ENCODE measurements at places on chromosomes 12 and 14.
A peak's percentile ranks its signal among the peaks of the same experiment; 100 is the strongest.

DNA sequence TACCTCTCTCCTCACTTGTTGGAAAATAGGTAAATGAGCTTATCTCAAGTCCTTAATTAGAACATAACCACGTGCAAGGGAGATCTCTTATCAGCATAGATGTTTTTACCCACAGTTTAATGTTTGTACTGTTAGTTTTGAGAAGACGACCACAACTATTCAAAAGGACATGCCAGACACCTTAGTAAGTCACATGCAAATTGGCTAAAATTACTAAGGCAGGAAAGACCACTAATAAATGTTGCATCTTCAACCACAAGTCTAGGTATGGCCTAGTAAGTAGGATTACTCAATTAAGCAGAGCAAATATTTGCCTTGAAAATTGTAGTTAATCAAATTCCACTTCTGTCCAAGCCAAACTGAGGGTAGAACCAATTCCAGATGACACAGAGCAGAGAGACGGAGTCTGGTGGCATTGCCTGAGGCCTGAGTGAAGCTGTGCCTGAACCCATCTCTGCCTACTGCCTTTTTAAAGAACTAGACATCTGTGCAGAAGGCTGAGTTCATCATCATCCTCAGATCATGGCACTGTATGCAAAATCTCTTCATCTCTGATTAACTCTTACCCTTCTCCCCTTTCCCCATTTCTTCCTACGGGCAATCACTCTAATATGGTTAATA, 29.7 kb upstream of the CHST11 start:
- DNase-seq = no peak

- DNase-seq = no peak
Measured at GRCh38 chr12:40044396-40044795, 61.5 kb downstream of the SLC2A13 start.

DNA sequence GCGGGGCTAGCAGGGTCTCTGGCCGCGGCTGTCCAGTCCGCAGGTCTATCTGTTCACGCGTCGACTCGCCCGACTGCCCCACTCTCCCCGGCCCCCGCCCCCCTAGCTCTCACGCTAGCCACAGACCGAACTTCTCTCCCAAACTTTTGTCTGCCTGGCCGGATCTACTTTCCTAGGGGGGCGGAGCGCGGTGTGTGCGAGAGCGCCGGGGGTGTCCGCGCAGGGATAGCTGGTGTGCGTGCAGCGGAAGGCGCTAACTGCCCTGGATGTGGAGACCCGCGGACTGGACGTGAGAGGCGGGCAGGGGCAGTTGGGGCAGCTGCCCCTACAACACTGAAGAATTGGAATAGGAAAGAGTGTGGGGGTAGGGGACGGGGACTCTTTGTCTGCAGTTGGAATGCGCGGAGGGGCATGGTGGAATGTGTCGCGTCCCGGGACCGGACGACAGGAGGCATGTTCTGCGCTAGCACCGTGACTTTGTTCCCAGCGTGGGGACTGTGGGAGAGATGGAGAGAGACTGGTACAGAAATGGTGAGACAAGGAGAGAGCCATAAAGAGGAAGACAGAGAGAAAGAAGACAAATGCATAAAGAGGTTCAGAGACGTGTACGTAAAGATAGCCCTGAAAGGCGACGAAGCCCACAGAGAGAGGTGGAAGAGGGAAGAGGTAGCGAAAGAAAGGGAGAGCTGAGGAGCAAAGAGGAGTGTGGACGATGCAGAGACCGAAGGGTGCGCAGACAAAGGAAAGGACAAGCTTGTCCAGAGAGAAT, at the start of gene AJUBA:
Gene AJUBA (minus strand): TSS at position 75 of the 769 bp plus-strand sequence. CDS start 285 bp downstream, outside the sequence.
- peak; percentile 71 for DNase-seq

GRCh38 chr12:75288860-75289259, 41.3 kb downstream of the CAPS2 start:
- no peak for DNase-seq

DNA sequence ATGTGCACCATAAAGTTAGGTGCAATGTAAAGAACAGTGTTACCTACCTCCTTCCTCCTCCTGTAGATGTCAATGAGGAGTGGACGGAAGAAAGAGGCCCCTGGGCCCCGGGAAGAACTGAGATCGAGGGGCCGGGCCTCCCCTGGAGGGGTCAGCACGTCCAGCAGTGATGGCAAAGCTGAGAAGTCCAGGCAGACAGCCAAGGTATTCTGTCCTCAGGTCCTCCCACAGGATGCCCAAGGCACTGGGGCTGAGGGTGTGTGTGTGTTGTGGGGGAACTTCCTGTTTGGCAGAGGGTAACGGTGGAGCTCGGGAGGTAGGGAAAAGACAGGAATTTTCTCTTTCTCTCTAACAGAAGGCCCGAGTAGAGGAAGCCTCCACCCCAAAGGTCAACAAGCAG, 6.4 kb downstream of the ATN1 start:
- DNase-seq = no peak

- no peak for DNase-seq
Measured at GRCh38 chr12:65681226-65681625, 143.1 kb upstream of the HMGA2 start.

DNA sequence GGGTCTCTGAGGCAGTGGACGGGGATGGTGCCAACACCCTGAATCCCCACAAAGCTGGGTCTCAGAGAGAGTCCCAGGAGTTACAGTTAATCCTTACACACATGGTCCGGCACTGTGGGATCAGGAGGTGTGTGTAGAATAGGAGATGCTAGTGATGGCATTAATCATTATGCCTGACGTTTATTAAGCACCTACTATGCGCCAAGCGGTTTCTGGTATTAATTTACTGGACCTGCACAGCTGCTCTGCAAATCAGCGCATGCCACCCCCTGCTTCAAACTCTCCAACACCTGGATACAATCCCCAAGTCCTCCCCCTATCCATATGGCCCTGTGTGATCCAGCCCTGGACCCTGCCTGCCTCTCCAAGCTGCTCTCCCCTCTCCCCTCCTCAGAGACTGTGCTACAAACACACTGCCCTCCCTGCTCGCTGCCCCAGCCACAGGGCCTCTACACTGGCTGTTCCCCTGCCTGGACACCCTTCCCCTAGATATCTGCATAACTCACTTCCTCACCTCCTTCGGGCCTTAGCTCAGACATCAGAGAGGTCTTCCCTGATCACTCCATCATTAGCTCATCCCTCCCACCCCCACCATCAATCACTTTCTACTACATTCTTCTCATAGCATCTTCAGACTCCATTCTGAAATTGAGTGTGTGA, 86.0 kb downstream of the RFLNA start:
- DNase-seq = no peak

DNA sequence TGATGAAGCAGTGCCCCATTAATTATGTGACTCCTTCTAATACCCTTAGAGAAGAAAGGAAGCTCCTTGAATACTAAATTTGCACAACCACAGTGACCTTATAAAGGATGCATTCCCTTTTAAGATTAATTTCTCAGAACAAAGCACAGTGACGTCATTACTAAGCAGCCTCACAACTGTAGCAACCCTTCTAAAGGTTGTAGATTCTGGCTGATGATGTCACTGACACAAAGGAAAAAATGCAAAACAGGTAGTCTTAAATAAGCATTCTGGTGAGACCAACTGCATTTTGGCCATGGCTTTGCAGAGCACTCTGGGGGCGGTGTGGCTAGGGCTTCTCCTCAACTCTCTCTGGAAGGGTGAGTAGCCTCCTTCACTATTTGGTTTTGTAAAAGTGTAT, 38.4 kb upstream of the OR4E1 start:
- DNase-seq = no peak

- no peak for DNase-seq
Measured at GRCh38 chr14:27712364-27712763, 1054.2 kb upstream of the FOXG1 start.

- DNase-seq = no peak
Measured at GRCh38 chr12:157644-158043, 56.3 kb downstream of the SLC6A12 start.

DNA sequence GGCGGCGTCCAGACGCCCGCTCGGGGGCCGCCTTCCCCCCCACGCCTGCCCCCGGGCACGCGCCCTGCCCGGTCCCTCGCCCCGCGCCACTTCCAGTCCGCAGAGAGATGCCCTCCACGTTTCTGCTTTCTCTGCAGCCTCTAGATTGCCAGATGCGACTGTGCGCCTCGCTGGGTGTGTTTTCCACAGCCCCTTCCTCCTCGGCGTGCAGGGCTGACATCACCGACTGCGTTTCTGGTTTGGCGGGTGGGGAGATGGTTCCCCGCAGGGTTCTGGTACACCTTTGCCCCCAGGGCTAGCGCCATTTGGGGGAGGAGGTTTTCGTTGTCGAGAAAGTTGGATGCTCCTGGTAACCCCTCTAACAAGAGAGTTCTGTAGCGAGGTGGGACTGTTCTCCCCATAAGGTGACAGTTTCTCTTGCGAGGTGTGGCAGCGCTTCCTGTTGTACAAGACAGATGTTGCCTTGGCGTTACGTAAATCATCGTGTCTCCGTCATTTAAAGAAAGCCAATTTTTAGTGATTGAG, 1.5 kb downstream of the CALM1 start:
- DNase-seq = peak; percentile 76

- DNase-seq = no peak
Measured at GRCh38 chr12:85641796-85642195, 194.4 kb downstream of the RASSF9 start.

- no peak for DNase-seq
Measured at GRCh38 chr14:30855345-30856037, 18.9 kb upstream of the COCH start.

- DNase-seq = no peak
Measured at GRCh38 chr14:73500360-73500759, 9.6 kb downstream of the RIOX1 start.

- DNase-seq = no peak
Measured at GRCh38 chr12:90896821-90897220, 58.2 kb downstream of the CCER1 start.

DNA sequence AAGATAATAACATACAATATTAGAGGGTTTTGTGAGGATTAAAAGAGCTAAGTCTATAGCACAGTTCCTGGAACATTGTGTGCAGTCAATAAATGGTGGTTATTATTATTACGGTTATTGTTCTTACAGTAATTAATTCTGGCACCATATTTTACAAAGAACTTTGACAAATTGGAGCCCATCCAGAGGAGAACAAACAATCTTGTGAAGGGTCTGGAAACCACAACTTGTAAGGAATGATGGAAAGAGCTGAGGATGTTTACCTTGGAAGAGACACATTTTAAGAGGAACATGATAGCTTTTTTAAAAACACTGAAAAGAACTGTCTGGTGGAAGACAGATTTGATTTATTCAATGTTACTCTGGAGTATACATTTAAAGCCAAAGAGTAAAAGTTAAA, 150.5 kb upstream of the KRR1 start:
- DNase-seq = no peak

GRCh38 chr12:59936534-59936933, 340.7 kb downstream of the SLC16A7 start:
- no peak for DNase-seq

DNA sequence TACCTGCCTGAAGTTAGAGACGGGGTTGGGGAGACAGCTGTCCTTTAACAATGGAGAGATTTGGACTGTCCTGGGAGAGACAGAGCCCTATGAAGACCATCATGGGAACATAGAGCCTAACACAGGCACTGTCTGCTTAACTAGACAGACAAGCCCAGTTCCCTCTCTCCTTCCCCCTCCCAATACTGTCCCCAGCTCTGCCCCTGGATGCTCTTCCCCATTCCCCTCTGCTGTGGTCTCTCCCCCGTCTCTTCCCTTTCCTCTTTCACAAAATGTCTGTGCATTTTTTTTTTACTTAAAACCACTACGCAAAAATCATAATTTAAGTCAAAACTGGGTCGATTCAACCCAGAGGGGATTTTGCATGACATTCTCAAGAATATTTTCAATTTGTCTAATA, 232.9 kb downstream of the CHST11 start:
- no peak for DNase-seq

GRCh38 chr12:88207921-88208620, 66.0 kb downstream of the TMTC3 start:
- no peak for DNase-seq

DNA sequence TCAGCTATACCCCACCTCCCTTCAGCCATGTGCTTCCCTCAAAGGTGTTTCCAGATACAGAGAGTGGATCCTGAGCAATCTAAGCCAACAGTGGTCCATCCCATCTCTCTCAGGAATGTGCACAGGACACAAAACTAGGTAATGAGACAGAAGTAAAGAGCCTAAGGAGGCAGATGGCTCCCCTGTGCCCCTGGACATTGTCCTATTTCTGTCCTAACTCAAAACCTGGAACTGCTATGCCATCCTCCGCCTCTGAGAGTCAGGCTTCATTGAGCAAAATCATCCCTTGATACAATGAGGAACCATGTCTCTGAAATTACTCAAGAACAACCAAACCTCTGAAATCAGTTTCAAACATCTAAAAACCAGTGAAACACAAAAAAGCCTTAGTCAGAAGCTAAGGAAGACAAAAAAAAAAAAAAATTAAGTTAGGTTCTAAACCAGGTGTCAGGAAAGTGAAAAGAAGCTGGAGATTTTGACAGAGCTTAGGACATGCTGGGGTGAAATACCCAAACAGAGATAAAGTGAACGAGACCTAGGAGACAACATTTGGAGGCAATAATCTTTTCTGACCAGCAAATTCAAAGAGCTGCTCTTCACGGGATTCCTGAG, 200.3 kb upstream of the PLEKHG7 start:
- DNase-seq = no peak

DNA sequence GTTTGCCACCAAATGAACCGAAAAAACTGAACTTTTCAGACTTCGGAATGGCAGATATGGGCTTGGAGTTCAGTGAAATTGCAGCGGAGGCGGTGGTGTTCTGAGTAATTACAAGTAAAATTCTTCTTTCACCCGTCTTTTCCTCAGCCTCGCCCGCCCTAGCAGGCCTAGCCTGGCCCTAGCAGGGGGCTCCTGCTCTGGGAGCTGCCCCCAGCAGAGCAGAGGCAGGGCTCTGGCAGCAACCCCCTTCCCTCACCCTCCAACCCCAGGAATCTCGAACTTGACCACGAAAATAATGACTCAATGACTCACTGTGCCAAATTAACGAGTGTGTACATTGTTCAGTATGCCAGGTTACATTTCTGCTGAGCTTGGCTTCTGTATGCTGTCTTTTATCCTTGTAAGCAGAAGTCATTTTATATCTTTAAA, 1.1 kb downstream of the PAPLN start:
- DNase-seq = no peak

- DNase-seq = no peak
Measured at GRCh38 chr12:93805736-93806141, 128.6 kb downstream of the CRADD start.

DNA sequence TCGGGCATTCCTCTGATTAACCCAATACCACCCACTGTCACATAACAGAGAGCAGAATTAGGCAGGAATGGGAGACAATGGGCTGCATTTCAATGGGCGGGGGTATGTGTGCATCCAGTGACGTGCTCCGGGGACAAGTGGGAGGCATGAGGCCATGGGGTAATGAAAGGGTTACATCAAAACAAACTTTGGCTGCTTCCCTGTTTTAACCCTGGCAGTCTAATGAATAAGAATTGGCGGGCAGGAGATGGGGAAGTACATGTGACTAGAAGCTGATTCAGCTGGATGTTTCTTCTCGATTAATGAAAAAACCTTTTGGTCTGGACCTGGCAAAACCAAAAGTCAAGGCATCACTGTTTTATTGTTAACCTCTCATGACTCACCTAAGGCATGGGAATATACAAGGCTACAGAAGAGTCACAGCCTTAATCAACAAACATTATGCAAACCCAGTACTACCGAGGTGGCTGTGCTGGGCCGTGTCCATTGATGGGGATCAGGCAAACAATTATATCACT, 44.2 kb downstream of the SOCS2 start:
- DNase-seq = no peak
